ENCODE measurements at places on chromosomes 1 and 21. TPM values are rescaled to one million over a fixed set of nuclear protein-coding genes. Genes with fewer than 3 reads are reported as not detected.

DNA sequence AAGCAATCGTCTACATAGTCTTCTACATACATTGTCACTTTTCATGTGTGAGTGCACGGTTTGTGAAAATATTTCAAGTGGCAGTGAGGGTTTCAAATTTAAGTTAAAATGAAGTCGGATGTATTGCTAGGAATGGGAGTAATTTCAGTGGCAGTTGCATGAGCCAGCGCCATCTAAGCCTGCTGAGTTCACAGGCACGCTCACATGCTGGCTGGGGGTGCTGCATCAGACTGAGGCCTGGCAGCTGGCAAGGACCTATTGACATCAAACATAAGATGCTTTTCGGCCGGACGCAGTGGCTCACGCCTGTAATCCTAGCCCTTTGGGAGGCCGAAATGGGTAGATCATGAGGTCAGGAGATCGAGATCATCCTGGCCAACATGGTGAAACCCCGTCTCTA lies 80.7 kb downstream of the UBE4B start:
- no peaks in the 10 kb centered on the region for H3K27me3 ChIP-seq
- H3K4me3 ChIP-seq: no peak overlapping the region
- peaks cover 27% of the 10 kb centered on the region for H3K36me3 ChIP-seq
- no peak overlapping the region for H3K27ac ChIP-seq
- peaks cover 41% of the 10 kb centered on the region for H3K4me1 ChIP-seq

DNA sequence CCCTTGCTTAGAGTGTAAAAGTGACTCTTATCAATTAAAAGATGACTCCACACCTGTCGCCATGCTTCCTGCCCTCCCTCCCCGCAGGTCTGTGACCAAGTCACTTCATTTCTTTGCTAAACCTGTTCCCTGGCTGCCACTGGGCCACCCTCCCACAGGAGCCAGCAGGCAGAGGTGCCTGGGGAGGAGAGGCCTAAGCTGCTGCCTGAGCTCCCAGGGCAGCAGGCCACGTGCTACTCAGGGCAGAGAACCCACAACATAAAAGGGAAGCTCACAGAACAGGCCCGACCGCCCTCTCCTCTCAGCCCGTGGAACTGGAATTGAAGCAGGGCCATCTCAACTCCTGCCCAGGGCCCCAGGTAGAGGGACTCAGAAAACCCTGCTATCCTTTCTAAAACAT lies 4.9 kb downstream of the C1orf198 start:
- peaks cover 66% of the 10 kb centered on the region for H3K4me1 ChIP-seq
- no peak for DNase-seq
- H3K4me3 ChIP-seq: no peak overlapping the region
- no peak overlapping the region for H3K27ac ChIP-seq
- H3K27me3 ChIP-seq: no peaks in the 10 kb centered on the region

Gene RBM15
- 35.2 TPM for total RNA-seq

Gene PDC
- total RNA-seq: not detected

Gene UBE4B
- 35.2 TPM for total RNA-seq

Gene FMO1
- not detected for total RNA-seq

Gene RXRG
- not detected for total RNA-seq

Measured in SJSA1 (cell line).